ENCODE measurements at places on chromosomes 7 and 10. TPM values are rescaled to one million over a fixed set of nuclear protein-coding genes. Genes with fewer than 3 reads are reported as not detected.

- peaks cover under 1% of the 10 kb centered on the region for H3K36me3 ChIP-seq
- H3K27ac ChIP-seq = peak overlapping the region; percentile 95
- H3K27me3 ChIP-seq = no peaks in the 10 kb centered on the region
- DNase-seq = no peak
- peaks cover 33% of the 10 kb centered on the region for H3K4me1 ChIP-seq
Measured at GRCh38 chr7:139231513-139232376, 708 bp downstream of the UBN2 start.

- H3K4me1 ChIP-seq = no peaks in the 10 kb centered on the region
- no peaks in the 10 kb centered on the region for H3K36me3 ChIP-seq
- no peak overlapping the region for H3K4me3 ChIP-seq
Measured at GRCh38 chr7:94182066-94182465, 177.9 kb upstream of the BET1 start.

- no peaks in the 10 kb centered on the region for H3K27me3 ChIP-seq
- H3K27ac ChIP-seq = no peak overlapping the region
- H3K4me3 ChIP-seq = no peak overlapping the region
Measured at GRCh38 chr10:103025696-103026095, 107.6 kb downstream of the CNNM2 start.

DNA sequence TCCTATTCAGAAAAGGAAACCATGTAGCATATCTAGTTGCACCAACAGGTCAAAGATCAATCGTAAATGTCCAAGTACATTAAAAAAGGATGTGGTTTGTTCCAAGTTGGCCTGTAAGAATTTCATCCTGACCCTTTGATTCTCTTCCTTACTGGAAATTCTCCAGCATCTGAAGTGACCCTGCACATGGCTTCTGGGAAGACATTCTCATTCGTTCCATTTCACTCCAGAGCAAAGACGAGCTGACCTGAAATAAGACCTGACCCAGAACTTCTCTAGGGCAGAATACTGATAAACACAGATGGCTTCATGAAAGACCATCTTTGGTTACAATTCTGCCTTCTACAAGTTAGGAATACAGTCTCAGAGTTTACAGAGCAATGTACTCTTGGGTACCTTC, 39.8 kb downstream of the ASB4 start:
- H3K4me3 ChIP-seq = no peak overlapping the region
- peak overlapping the region; percentile 5 for H3K27ac ChIP-seq
- no peaks in the 10 kb centered on the region for H3K4me1 ChIP-seq
- no peaks in the 10 kb centered on the region for H3K27me3 ChIP-seq

- no peaks in the 10 kb centered on the region for H3K27me3 ChIP-seq
- no peaks in the 10 kb centered on the region for H3K4me1 ChIP-seq
- no peak overlapping the region for H3K4me3 ChIP-seq
- DNase-seq = no peak
- no peak overlapping the region for H3K27ac ChIP-seq
Measured at GRCh38 chr7:15495170-15495569, 66.6 kb downstream of the AGMO start.

DNA sequence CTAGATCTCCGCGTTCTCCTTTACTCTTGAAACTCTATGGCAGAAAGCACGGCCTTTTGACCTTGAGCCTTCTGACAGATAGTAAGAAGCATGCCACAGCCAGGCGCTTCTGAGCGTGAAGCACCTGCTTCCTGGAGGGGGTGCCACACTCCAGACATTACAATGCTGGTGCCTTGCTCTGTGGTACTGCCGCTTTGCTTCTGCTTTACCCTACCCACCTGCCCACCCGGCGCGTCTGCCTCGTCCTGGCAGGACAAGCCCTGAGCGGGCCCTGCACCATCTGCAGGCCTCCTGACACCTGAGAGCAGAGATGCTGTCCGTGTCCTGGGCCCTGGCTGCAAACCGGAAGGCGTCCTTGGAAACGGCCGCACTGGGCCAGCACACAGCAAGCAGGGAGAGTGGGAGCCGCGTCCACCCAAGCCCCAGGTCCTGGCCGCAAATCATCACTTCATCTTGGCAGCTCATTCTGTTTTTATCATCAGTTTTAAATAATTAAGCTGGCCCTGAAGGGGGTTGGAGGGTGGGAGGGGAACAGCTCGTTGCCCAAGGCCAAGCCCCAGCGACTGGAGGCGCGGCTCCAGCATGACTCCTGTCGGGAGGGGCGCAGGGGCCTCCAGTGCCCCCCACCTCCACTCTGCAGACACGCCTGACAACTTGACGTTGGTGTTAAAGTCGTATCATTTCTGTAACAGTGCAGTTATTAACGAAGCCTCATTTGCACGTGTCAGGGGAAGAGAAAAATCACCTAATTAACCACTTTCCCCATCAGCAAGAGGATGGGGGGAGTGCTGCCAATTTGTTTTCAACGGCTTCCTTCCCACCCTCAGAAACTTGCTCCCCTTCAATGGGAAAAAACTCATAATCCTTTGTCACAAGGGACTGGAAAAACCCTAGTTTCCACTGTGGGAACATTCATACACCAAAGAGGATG, 132.2 kb downstream of the MAD1L1 start:
- peaks cover 25% of the 10 kb centered on the region for H3K4me1 ChIP-seq
- no peaks in the 10 kb centered on the region for H3K36me3 ChIP-seq
- no peak overlapping the region for H3K27ac ChIP-seq
- no peak overlapping the region for H3K4me3 ChIP-seq

GRCh38 chr10:101444058-101444898, 90.3 kb downstream of the BTRC start:
- H3K27ac ChIP-seq = no peak overlapping the region
- H3K4me1 ChIP-seq = peaks cover 3% of the 10 kb centered on the region
- H3K36me3 ChIP-seq = no peaks in the 10 kb centered on the region
- no peak for DNase-seq
- no peaks in the 10 kb centered on the region for H3K27me3 ChIP-seq

GRCh38 chr10:7773845-7774801, 13.7 kb downstream of the KIN start:
- H3K27ac ChIP-seq = no peak overlapping the region
- H3K4me1 ChIP-seq = no peaks in the 10 kb centered on the region
- DNase-seq = no peak

GRCh38 chr7:15832996-15833395, 146.5 kb upstream of the MEOX2 start:
- no peak overlapping the region for H3K4me3 ChIP-seq
- H3K27me3 ChIP-seq = no peaks in the 10 kb centered on the region
- peaks cover 13% of the 10 kb centered on the region for H3K4me1 ChIP-seq
- DNase-seq = no peak

- H3K36me3 ChIP-seq = no peaks in the 10 kb centered on the region
- H3K4me3 ChIP-seq = no peak overlapping the region
- H3K27ac ChIP-seq = no peak overlapping the region
- no peaks in the 10 kb centered on the region for H3K27me3 ChIP-seq
- H3K4me1 ChIP-seq = no peaks in the 10 kb centered on the region
- DNase-seq = peak; percentile 44
Measured at GRCh38 chr10:118977835-118978234, 51.7 kb upstream of the NANOS1 start.

DNA sequence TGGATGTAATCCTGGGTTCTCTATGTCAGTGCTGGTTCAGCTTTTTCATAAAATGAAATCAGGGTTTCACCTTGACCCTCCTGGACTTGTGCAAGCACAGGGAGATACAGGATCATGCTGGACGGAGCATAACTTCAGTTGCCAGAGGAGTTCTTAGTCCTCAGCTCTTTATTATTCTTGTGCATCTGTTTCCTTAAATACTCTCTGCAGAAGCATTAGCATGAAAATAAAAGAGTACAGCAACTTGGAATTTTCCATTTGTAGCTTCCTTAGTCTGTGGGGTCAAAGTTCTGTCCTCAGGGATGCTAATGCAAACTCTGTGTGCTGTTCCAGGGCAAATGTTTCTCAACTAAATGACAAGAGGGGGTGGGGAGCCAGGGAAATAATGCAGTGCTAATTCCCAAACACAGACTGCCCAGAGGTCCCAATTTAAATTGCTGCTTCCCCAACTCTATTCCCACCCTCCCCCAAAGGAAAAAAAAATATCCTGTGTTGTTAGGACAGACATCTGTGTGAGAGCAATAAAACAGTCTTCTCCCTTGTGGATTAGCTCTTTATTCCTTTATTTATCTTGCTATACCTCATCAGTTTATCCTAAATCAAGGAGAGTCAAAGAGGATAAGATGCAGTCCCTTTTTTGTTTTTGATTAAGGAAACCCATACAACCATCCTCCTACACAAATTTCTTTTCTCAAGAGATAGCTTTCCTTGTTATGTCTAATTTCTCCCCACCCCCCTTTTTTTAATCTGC, 905.0 kb downstream of the LRMDA start:
- H3K27me3 ChIP-seq = no peaks in the 10 kb centered on the region
- H3K4me3 ChIP-seq = no peak overlapping the region

DNA sequence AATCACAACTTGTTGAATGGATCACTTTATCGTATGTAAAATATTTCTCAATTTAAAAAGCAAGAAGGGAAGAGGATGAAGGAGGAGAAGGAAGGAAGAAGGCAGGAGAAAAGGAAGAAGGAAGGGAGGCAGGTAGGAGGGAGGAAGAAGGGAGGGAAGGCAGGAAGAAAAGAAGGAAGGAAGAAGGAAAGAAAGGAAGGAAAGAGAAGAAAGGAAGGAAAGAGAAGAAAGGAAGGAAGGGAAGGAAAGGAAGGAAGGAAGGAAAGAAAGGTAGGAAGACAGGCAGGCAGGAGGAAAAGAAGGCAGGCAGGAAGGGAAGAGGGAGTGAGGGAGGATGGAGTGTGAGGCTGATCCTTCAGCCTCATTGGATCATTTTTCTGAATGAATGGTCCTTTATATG, 145.5 kb downstream of the MYOF start:
- no peaks in the 10 kb centered on the region for H3K27me3 ChIP-seq
- peaks cover 76% of the 10 kb centered on the region for H3K36me3 ChIP-seq
- no peak overlapping the region for H3K27ac ChIP-seq
- DNase-seq = no peak

ARHGEF5 gene
- total RNA-seq = 23.3 TPM

HABP2 gene
- total RNA-seq = not detected

MBL2 gene
- not detected for total RNA-seq

ZNF783 gene
- 13.8 TPM for total RNA-seq

Data from vagina (tissue), 2 donors.